ENCODE measurements at places on chromosomes 7 and 10.

GRCh38 chr10:66202101-66202500 lies 723.7 kb upstream of the LRRTM3 start:
- DNase-seq: no peak

- DNase-seq: no peak
Observed at GRCh38 chr7:12715372-12716133, 28.1 kb downstream of the ARL4A start.

DNA sequence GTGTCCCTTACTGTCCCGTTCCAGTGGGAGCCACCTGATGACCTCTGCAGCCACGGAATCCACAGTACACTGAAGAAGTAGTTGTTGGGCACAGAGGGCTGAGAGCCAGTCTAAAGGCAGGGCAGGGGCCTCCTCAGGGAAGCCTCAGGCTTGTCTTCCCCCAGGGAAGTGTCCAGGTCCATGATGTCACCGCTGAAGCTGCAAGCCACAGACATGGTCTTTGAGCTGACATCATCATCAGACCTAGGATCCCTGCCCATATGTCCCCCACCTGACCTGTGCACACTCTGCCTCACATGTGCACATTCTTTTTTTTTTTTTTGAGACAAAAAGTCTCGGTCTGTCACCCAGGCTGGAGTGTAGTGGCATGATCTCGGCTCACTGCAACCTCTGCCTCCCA lies 38.4 kb upstream of the ELFN1 start:
- no peak for DNase-seq

DNA sequence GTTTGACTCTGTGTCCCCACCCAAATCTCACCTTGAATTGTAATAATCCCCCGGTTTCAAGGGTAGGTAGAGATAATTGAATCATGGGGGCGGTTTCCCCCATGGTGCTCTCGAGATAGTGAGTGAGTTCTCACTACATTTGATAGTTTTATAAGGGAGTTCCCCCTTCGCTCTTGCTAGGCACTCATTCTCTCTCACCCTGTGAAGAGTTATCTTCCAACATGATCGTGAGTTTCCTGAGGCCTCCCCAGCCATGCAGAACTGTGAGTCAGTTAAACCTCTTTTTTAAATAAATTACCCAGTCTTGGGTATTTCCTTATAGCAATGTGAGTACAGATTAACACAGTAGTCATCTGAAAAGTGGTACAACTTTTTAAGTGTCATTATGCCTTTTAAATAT lies 913.5 kb upstream of the LRRN3 start:
- DNase-seq: no peak

DNA sequence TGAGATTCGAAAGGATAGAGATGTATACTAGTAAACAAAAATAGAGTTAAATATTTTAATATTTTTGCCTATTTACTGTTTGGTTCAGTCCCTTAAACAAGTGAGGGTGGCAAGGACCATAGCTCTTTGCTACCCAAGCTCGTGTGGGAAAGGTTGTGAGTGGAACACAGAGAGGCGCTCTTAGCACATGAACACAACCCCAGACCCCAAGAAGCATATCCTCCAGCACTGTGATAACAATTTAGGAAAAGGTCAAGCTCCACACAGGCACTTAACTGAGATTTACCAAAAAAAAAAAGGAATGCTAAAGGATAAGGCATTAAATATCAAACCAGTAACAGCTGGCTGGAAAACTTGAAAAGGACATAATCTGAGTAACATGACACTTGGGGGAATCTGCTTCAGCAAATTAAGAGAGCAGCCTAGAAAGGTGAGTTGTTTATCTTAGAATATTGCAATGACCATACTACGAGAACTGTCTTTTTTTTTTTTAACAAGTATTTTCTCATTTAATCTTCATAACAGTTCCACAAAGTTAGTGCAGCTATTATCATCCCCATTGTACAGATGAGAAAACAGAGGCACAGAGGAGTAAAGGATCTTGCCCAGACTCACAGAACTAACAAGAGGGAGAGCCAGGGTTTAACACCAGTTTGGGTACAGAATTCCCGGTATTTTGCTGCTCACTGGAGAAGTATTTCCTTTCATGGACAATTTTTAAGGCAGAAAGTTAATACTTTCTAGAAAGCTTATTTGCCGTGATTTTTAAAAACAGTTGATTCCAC lies 303.5 kb upstream of the AOAH start:
- no peak for DNase-seq

DNA sequence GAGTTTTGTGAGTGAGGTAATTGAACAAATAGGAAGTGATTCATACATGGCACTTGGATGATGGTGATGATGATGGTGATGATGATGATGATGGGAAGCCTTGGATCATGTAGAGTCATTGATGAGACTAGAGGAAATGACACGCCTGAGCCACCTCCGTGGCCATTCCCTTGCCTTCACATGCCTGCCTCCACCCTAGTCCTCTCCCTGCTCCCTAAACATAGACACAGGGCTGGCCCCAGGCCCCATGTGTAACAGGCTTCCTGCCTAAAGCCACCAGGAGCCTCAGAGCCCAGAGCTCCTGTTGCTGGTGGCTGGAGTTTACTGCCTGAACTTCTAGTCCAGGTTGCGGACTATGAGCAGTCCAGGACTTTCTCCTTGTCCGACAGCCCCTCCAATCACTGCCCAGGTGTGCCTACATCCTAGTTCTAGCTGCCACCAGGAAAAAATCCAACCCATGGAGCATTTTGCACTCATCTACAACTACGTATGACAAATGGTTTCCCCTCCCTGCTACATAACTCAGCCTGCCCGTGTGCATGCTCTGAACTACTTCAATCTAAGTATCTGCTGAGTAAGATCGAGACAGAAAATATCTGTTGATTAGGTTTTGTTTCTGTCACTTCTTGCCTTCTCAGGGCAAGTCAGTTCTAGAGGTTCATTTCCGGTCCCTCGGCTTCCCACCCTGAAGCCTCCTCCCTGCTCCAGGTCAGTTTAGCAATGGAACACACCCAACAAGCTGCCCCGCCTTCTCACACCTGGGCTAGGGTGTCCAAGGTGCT lies 35.5 kb upstream of the KDM7A start:
- DNase-seq: no peak

GRCh38 chr10:23496727-23497126 lies 57.9 kb downstream of the OTUD1 start:
- peak; percentile 18 for DNase-seq

- DNase-seq: no peak
Observed at GRCh38 chr10:70162151-70162891, 8.0 kb downstream of the SAR1A start.

DNA sequence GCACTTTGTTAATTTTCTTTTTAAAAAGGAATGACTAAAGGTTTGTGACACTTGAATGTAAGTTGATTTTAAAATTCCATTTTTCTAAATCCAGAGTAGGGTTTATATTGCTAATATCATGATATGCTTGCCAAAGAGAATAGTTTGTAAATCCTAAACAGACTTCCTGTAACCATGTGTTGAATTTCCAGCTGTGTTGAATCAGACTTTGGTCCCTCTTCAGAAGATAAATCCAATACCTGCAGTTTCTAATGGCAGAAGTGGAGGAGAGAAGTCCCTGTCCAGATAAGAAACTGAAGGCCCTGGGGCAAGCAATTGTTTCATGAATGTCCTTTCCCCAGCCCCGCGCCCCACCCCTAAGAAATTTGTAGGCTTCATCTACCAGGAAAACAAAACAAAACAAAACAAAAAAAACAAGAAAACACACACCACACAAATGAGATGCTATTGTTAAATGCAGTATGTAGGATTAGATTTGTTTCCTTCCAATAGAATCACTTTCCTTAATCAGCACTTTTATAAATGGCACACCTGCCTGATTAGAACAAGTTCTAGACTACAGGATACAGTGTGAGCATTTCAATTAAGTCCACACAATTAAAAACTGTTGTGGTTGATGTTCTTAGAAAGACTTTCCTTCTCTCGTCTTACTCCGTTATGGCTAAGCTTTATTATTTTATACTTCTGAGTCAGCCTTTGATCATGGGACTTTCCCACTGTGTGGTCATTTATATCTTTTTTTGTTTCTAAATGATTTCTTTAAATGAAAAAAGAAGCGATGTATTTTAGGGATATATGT lies 122.8 kb downstream of the KAT6B start:
- no peak for DNase-seq

All from T47D (cell line).